ENCODE measurements at places on chromosomes 3 and 15.
A peak's percentile ranks its signal among the peaks of the same experiment; 100 is the strongest.

DNA sequence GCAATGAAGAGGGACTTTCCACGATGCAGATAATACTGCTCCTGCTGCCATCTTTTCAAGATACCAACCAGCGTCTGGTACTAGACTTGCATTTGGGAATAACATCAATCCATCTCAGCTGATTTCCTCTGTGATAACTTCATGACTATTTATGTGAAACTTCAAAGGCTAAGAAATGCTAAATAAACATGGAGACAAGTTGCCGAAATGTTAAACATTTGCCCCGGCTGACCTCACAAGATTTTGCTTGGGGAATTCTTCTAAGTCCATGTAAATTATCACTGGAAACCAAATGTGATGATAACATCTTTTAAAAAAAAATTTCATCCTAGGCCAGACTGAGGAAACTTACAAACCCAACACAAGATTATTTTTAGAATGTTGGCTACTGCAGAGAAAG is 185.8 kb upstream of the PRICKLE2 start:
- no peak for DNase-seq

GRCh38 chr3:179149406-179149867 is 1.3 kb downstream of the PIK3CA start:
- no peak for DNase-seq

DNA sequence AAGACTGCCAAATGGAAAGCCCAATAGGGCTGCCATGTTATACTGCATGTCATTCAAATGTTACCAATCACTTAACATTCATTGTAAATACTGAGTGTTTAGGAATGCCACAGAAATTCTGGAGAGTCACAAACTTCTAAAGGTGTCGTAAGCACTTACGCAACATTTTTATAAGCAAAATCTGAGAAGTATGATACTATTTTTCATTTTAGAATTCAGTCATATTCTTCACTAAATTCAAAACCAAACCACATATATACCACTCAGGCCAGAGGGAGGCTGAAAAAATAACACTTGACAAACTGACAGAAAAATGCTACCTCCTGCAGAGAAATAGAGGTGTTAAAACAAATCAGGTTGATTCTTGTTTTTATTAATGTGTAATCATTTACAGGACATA is 89.8 kb downstream of the THBS1 start:
- no peak for DNase-seq

DNA sequence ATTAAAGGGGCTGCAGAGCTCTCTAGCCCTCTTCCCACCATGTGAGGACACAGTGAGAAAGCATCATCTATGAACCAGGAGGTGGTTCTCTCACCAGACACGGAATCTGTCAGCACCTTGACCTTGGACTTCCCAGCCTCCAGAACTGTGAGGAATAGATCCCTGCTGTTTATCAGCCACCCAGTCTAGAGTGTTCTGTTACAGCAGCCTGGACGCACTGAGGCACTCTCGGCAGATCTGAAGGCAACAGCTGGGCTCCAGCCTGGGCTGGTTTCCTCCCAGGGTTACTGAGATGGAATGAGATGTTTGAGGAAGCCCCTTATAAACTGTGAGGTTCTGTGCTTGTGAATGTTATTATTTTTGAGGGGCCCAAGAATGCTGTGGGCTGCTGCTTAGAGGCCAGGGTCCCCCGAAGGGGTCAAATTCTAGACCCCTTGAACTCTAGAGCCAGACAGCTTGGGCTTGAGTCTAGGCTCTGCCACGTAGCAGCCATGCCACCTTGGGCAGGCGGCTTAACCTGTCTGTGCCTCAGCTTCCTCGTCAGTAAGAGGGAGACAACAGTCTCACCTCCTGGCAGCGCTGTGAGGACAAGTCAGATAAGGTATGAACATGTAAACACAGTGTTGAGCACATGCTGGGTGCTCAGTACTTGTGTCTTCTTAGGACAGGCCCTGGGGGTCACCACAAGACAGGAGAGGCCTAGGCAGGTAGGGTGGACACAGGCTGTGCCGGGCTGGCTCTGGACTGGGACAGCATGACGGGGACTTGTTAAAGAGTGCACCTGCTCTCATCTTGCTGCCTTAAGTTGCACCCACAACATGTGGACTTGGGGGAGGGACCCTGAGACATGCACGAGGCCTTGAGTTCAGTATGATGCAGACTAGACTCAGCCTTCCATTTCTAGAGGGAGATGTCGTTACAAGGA is 49.2 kb downstream of the MGLL start:
- no peak for DNase-seq

- DNase-seq = no peak
Measured at GRCh38 chr3:56282341-56282740, 185.9 kb downstream of the ERC2 start.

GRCh38 chr3:12662593-12663400 is 1.1 kb downstream of the RAF1 start:
- DNase-seq = peak; percentile 5

DNA sequence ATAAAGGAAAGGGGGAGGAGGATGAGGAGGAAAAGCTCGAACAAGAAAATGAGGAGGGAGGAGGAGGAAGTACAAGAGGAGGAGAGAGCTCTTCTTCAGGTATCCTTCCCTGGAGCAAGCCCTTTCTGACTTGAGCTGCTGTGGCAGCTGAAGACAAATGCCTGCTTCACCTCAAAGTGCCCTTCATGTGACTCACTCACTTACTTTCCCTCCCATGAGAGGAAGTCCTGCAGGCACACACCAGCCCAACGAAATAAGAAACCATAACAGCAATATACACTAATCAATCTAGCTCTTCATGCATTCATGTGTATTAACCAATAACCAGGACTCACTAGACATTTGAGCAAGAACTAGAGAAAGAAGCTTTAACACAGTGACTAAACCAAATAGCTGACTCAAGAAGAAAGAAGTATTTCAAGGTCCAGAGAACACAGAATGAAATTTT is 251.9 kb downstream of the IGSF11 start:
- no peak for DNase-seq

DNA sequence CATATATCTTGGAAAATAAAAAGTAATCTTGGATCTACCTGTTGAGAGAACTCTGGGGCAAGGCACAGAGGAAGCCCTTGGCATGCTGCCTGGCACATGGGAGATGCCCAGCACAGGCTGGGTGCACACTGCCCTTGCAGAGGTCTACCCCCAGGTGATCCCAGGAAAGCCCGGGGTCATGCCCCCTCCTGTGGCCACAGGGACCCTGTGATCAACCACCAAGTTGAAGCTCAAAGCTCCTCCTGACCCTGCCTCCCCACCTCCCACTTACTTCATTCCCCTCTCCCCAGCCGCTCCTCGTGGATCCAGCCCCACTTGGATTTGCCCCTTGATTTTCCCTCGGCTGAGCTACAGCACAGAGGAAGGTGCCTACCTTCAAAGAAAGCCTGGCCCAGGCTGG is 62.7 kb upstream of the LARS2 start:
- no peak for DNase-seq

All from stimulated activated CD4-positive, alpha-beta T cell treated with anti-CD3 and anti-CD28 coated beads, Interleukin-15, amount 100 ng/mL, for 1 hour (primary cell).